Stimulated activated CD4-positive, alpha-beta T cell treated with anti-CD3 and anti-CD28 coated beads, Interleukin-12 subunit alpha, Interleukin-12 subunit beta, amount 100 ng/mL, for 48 hours (primary cell): ENCODE measurements at places on chromosomes 4 and X.

DNA sequence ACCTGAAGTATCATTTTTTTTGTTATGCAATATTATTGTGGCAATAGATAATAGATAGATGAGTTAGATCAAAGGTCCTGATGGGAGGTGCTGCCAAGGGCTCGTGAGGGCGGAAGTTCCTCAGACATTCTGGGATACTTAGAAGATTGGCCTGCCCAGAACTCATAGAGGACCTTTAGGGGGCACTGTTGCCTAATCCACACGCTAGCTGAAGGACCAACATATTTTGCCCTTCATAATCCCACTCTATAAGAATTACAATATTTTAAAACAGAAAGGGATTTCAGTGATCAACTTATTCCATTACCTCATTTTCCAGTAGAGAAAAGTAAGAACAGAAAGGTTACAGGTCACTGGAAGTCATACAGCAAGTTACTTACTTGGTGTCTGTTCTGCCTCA lies 22.9 kb upstream of the COX7B2 start:
- no peak for DNase-seq

DNA sequence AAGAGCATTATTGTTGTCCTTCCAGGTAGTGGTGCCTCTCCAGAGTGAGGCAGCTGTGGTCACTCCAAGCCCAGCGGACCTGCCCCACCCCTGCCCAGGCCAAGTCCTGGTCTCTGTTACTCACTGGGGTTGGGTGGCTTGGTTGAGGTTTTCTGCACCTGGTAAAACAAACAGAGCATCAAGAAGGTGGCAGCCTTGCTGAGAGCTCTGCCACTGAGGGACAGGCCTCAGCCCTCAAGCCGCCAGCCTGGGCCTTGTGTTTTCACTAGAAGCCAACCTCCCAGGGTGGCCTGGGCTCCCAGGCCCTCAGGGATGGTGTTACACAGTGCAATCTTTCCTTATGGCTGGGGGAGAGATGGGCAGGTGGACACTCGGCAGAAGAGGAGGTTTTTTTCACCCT lies 182.7 kb downstream of the BCOR start:
- no peak for DNase-seq

GRCh38 chr4:142567620-142568451 lies 278.3 kb downstream of the INPP4B start:
- no peak for DNase-seq

DNA sequence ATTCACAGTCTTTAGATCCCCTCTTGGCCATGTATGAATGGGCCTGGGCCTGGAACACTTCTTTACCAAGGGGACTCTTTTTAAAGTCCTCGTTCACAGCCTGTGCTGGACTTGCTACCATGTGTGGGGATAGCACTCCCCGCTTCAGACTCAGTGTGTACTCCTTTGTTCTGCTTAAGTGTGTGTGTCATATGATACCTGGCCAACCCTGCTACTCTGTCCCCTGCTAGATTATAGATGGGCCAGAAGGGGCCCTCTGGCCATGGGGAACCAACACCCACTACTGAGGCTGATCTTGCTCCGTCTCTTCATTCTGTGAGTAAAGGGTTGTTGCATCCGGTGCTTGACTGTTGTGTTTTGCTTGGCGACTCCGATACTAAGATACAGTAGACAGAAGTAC lies 8.0 kb downstream of the CCDC110 start:
- no peak for DNase-seq

DNA sequence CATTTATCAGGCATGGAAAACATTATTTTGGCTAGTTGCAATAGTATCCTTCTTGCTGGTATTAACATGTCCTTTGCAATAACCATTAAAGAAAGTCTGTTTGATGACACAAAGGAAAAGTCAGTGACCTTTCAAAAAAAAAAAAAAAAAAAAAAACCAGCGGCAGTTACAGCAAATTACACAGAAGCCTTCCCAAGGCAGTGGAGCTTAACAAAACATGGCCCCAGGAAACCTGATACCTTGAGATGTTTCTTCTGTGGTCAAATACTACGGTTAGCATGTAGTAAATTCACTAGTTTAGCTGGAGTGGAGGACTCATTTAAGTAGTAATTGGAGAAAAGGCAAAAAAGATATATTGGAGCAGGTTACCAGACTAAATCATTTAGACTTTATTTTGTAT lies 359.1 kb downstream of the DACH2 start:
- DNase-seq: no peak

DNA sequence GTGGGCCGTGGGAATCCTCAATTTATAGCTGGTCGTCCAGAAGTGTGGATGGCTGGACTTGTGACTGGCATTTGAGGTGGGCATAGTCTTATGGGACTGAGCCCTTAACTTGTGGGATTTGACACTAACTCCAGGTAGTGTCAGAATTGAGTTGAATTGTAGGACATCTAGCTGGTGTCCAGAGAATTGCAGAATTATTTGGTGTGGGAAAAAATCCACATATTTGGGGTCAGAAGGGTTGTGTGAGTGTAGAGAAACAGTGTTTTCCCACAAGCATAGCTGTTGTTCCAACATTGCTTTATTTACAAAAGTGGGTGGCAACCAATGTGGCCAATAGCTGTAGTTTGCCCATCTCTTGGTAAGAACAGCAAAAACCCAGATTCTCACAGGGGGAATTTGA lies 91.3 kb downstream of the MOSPD2 start:
- no peak for DNase-seq

- no peak for DNase-seq
Measured at GRCh38 chr4:3733195-3733594, 33.0 kb upstream of the ADRA2C start.
